ENCODE measurements at places on chromosomes 7 and 10.

GRCh38 chr10:12928571-12928970 lies 72.9 kb downstream of the CCDC3 start:
- no peak for DNase-seq

- peak; percentile 15 for DNase-seq
These were observed 308.6 kb upstream of the NRP1 start for GRCh38 chr10:33643042-33643441.

DNA sequence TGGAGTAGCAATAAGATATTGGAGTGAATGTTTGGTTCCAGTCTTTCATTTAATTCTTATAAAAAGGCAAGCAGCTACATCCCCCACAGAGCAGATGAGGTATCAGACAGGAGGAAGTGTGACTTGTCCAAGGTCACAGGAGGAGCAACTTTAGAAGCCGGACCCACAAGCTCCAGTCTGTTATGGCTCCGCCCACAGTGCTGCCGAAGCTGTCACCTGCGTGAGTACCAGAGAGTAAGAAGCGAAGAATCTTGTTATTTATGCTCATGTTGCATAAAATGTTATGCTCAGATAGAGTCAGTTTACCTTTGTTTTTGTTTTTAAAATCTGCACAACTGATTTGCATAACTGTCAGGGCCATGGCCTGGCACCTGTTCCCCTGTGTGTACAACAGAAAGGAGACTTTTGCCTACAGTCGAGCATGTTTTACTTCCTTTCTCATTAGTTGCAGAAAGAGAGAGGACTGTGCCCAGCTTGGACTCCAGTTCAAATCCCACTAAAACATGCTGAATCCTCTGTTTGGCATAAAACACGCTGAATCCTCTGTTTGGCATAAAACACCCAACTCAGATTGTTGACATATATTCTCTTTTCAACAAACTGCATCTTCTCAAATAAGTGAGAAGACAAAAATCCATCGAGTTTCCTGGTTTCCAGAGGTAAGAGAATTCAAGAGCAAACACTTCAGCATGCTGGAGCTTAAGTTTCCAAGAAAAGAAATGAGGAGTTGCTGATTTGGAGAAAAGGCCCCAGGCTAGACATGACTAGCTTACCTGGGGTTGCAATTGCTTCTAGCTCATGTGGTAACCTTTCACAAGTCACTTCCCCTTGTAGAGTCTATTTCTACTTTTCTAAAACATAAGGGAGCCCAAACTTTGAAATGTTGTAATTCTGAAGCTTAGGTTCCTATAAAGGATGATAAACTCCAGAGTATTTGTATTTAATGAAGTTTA lies 409.8 kb upstream of the ZMIZ1 start:
- DNase-seq = no peak

- DNase-seq = peak; percentile 64
These were observed 487.7 kb downstream of the TYW1 start for GRCh38 chr7:67484244-67484751.

- DNase-seq = no peak
These were observed 21.6 kb upstream of the TSPAN33 start for GRCh38 chr7:129122751-129123509.

- no peak for DNase-seq
These were observed 8.9 kb downstream of the FBXL13 start for GRCh38 chr7:103065667-103066066.

DNA sequence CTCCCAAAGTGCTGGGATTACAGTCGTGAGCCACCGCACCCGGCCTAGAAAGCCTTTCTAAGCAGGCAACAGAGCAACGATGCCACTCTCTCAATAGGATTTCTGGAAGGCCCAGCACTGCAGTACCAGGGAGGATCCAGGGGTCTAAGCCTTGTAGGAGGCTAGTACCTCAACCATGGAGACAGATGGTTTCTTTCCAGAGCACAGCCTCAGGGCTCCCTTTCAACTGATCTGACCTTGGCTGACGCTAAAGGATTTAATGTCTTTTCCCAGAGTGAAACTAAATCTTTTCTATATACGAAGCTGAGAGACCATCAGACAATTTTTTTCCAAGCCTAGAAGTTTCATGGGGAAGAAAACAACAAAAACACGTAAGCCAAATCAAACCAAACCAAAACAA lies 78.0 kb downstream of the WDR11 start:
- DNase-seq = no peak

- DNase-seq = no peak
These were observed 923 bp downstream of the TNPO3 start for GRCh38 chr7:129053938-129054437.

DNA sequence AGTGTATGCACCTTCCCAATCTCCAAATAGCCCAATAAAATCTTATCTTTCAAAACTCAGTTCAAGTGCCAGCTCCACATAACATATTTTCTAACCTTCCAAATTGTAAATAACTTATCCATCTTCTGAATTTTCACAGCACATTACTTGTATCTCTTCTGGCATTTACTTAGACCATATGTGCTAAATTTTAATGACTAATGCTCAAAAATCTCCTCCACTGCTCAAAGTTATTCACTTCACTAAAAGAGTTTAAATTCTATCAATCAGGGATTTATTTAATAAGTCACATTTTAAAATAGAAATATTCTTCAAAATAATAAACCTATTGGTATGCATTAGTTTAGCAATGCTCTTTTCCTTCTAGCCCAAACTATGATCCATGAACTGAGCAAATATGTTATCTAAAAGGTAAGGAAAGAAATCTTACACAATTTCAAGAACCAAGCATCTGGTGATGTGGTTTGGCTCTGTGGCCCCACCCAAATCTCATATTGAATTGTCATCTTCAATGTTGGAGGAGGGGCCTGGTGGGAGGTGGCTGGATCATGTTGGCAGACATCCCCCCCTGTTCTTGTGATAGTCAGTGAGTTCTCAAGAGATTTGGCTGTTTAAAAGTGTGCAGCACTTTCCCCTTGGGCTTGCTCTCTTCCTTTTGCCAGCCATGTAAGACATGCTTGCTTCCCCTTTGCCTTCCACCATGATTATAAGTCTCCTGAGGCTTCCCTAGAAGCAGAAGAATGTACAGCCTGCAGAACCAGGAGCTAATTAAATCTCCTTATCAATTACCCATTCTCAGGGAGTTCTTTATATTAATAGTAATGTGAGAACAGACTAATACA lies 28.1 kb upstream of the GPR22 start:
- no peak for DNase-seq

DNA sequence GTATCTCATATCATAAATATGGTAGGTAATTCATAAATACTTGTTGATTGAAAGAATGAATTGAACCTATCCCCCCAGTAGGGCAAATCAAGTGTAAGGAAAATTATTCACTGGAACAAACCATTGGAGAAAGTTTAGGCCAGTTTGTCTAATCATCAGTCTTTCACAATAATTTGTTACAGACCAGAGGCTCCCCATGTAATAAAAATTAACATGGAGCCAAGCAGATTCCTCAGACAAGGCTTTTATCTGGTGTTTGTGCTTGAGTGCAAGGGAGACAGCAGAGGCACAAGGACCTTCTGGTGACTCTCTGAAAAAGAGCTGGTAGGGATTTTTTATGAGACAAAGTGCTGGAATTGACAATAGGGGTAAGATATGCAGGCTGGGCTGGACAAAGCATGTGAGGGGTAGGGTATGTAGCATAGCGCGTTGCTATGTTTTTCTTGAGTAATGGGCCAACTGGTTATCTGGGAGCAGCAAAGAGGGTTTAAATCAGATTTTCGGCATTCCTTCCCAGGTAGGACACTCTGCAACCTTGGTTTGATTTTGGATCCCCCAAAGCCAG lies 7.8 kb upstream of the PANK1 start:
- DNase-seq = no peak

DNA sequence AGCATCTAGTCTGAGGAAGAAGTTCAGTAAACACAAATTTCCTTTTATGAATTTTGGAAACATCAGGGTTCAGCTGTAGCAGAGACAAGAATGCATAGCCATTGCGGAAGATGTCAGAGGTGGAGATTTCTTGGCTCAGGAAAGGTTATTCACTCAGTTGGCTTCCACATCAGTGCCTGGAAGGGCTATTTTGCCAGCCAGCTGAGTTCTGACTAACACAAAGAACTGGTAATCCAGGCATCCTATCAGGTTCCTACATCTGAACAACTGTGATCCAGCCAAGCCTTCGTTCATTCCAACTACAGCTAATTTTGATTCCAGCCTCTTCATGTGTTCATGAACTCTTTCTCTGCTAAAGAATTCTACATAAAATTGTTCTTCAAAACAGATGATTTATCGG lies 965.6 kb downstream of the XPNPEP1 start:
- DNase-seq = no peak

GRCh38 chr10:109944613-109945012 lies 21.3 kb upstream of the XPNPEP1 start:
- no peak for DNase-seq

- no peak for DNase-seq
These were observed 14.8 kb upstream of the WNT16 start for GRCh38 chr7:121313793-121314676.

DNA sequence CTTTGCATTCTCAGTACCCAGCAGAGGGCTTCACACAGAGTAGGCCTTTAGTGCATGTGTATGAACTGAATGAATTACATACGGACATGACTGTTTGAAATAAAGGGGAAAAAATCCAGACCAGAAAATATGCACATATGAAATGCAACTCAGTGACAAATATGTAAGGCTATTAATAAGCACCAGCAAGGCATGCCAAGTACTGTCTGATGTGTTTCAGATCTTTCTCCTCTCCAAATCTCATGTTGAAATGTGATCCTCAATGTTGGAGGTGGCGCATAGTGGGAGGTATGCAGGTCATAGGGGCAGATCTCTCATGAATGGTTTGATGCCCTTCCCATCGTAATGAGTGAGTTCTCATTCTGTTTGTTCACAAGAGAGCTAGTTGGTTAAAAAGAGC lies 87.3 kb upstream of the TOMM7 start:
- no peak for DNase-seq

DNA sequence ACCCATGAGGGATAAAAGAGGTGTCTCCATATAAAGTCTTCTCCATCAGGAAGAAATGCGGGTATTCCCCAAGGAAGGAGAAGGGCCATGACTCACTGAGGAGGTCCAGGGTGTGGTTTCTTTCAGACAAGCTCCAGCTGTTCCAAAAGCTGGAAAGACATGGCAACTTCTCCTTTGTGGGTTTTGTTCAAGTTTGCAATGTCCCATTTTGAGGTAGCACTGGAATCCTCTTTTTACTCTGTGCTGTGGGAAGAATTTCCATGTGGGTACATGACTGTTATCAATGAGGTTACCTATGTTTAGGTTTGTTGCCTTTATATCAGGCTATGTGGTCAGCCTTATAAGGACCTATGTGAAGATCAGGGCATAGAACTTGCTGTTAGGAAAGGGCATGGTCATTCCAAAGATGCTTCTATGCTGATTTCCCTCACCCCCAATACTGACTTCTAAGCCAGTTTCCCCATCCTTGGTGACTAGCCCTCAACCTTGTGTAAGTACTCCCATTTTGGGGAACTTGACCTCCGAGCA lies 697.5 kb downstream of the INHBA start:
- peak; percentile 51 for DNase-seq

- no peak for DNase-seq
These were observed 510.5 kb upstream of the PFKP start for GRCh38 chr10:2556883-2557282.

DNA sequence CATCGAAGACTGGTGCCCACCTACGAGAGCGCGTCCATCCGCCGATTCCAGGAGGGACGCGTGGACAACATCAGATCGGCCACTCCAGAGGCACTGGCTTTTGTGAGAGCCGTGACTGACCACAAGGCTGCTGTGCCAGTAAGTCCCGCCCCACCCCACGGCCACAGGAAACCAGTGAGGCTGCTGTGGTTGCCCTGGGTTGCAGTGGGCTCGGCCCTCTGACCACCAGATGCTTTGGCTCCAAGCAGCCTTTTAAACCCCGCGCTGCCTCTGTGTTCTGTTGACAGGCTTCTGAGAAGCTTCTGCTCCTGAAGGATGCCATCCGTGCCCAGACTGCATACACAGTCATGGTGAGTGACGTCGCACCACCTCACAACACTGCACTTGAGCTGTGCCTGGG lies 24.4 kb upstream of the C10orf53 start:
- DNase-seq = no peak

- peak; percentile 48 for DNase-seq
These were observed 75.7 kb downstream of the IMMP2L start for GRCh38 chr7:111486472-111487142.

DNA sequence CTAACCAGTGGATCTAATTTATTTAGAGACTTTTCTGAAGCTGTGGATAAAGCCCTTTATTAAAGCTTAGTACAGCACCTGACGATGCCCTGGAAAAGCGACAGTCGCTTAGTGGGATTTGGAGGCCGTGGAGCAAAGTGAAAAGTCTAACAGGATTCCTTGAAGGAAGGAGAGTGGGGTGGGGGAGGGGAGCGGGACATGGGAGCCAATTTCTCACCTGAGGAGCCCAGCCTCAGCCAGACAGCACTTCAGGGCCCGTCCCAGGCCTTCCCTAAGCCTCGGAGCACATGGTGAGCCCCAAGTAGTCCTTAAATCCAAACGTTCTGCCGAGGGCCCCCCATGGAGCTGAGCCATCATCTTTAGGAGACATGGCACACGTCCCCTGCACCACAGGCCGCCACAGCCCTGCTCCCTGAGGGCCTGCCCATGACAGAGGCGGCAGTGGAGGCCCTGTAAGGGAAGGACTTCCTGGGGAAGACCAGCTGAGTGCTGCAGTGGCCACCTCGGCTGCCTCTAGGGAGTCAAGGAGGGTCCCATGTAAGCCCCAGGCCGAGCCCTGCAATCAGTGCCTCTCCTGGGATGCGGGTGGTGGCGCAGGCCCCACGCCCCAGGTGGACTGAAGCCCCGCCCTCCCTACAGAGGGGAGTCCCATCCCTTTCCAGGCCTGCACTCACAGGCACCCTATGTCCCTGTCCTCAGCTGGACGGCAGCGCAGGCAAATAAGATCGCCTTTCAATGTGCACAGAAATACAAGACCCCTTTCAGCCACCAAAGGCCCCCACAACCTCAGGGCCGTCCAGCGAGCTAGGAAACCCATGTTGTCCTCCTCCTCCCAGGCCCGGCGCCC lies 187.0 kb downstream of the MAD1L1 start:
- DNase-seq = no peak

DNA sequence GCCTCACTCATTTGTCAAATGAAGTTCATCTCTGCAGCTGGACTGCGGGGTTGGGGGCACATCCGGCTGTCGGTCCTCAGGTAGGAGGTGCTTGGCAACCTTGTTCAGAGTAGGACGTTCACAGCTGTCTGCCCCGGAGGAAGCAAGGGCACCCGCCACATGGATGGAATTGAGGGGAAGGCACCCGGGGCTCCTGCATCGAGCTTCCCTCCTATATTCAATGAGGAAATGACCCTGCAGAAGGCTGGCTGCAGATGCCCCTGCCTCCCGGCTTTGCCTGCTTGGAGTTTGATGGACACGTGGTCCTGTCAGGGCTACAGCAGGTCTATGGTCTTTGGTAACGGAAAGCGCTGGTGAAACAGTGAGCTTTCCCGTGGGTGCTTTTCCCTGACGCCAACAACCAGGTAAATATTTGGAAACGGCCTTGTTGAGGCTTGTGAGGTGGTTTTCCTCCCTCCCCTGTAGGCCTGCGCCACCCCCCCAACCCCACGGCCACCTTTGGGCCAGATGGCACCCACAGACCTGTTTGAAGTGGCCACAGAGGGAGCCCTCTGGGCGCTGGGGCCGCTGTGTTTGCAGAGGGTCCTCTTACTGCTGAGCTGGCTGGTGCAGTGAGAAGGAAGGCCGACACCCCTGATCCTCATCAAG lies 32.9 kb downstream of the HTRA1 start:
- DNase-seq = no peak
